ENCODE measurements at places on chromosomes 1 and 21.
A peak's percentile ranks its signal among the peaks of the same experiment; 100 is the strongest.

DNA sequence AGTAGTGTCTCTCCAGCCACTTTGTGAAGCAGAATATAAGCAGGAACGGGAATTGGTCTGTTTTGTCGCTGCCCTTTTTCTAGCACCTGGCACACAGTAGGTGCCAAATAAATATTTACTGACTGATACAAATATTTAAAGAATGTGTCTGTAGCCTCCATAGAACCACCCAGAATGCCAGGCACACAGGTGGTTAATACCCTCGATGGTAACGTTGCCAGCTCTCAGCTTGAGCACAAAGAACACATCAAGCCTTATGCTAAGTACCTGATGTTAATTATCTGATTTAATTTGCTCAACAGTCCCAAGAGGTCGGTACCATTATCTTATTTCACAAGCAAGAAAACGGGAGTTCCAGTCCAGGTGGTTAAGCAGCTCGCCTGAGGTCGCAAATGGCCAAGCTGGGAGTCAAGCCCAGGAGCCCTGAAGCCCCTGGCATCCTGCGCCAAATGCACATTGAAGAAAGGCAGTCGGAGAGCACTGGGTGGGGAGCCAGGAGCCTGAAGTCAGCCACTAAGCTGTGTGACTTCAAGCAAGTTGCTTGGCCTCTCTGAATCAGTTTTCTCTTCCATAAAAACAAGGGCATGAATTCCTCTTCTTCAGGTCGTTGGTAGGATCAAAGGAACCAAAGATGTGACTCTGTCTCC, 26.4 kb downstream of the HSPG2 start:
- no peak for DNase-seq

GRCh38 chr1:163248064-163248463, 45.3 kb upstream of the RGS5 start:
- DNase-seq, result no peak

- DNase-seq, result no peak
These were observed 128.9 kb upstream of the DNAH14 start for GRCh38 chr1:224800486-224801119.

DNA sequence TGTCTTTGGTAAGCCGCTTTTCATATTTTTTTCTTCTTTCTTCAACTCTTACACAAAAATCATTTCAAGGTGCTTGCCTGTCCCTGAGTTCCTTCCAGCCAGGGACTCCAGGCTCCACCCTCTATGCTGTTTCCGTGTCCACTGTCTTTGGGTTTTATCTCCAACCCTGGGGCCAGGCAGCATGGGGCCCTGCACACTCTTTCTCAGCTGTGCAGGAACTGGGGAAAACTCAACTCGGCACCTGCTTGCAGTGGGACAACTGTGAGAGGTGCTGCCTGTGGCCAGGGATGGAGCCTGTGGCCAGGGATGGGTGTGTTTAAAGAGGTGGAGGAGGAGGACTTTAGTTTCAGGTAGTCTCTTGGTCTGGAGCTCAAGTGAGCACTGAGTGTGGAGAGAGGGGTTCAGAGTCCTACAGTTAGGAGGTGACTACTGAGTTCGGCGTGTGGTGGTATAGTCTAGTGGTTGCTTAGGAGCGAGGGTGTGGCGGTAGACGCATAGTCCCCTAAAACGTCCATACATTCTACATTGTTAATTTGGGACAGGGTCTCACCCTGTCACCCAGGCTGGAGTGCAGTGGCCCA, 13.4 kb downstream of the TNFRSF8 start:
- no peak for DNase-seq

DNA sequence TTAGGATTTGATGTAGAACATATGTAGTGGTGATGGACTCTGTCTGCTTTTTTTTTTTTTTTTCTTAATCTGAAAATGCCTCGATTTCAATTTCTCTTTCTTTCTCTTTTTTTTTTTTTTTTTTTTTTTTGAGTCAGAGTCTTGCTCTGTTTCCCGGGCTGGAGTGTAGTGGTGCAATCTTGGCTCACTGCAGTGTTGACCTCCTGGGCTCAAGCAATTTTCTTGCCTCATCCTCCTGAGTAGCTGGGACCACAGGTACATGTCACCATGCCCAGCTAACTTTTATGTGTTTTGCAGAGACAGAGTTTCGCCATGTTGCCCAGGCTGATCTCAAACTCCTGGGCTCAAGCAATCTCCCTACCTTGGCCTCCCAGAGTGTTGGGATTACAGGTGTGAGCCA, 17.4 kb downstream of the MAST2 start:
- DNase-seq, result no peak

DNA sequence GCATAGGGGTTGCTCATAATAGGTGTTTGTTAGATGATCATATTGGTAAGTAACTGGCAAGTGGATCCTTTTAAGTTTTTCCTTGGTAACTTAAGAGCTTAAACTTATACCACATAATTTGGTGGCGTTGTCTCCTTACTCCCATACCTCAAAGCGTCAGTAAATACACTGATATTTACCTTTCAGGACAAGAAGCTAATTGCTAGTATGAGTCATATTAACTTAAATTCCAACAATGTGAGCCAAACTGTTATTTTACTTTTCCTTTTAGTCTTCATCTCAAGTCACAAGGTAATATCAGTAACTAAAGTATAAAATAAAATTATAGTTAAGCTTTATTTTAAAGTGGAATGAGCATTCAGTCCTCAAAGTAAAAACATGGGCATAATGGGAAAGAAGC, 9.0 kb upstream of the SH3GLB1 start:
- no peak for DNase-seq

GRCh38 chr1:240998441-240999015, 358.5 kb downstream of the RGS7 start:
- DNase-seq, result no peak

DNA sequence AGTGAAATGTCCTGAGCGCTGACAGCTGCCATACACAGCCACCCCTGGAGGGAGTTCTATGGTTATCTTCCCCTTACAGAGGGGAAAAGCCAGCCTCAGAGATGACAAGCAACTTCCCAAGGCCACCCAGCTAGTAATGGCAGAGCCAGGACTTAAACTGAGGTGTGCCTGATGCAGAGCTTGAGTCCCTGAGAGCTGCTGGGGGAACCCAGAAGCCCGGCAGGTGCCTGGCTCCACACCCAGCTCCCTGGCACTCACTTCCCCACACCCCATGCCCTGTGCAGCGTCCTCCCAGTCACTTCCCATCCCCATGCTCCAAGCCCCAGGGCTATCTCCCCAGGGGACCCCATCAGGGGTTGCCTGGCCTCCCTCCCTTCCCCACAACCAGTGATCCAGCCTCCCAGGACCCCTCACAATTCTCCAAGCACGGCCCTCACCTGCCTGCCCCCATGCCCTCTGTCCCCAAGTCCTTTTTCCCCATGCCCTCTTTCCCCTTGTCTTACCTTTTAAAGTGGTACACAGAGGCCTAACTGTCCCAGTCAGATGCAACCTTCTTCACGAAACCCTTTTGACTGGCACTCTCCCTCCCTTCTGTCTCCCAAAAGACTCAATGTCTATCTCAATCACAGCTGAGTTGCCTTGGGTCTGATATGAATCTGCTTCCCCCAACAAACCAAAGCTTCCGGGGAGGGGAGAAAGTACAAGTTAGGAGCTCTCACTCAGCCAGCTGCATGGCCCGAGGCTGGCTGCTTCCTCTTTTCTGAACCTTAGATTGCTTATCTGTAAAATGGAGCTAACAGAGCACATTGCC, 39.8 kb upstream of the LRP8 start:
- DNase-seq, result peak; percentile 28
